ENCODE measurements at places on chromosomes 12 and 14.

GRCh38 chr12:62291864-62292760, 31.9 kb downstream of the USP15 start:
- DNase-seq = no peak

DNA sequence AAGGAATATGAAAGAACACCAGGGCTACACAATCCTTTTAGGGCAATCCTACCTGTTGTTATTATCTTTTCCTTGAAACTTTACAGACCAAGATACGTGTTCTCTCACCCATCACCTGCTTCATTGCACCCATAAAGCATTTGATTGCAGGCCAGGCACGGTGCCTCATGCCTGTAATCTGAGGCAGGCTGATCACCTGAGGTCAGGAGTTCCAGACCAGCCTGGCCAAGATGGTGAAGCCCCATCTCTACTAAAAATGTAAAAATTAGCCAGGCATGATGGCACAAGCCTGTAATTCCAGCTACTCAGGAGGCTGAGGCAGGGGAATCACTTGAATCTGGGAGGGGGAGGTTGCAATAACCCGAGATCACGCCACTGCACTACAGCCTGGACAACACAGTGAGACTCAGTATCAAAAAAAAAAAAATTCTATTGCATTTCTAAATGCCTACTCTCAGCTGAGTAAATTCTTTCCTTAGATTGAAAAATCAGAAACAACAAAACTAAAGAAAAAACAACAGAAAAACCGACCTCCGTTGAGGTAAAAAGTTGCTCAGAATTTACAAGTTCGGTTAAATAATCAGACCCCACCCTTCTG, 183.7 kb upstream of the TMEM132C start:
- no peak for DNase-seq

DNA sequence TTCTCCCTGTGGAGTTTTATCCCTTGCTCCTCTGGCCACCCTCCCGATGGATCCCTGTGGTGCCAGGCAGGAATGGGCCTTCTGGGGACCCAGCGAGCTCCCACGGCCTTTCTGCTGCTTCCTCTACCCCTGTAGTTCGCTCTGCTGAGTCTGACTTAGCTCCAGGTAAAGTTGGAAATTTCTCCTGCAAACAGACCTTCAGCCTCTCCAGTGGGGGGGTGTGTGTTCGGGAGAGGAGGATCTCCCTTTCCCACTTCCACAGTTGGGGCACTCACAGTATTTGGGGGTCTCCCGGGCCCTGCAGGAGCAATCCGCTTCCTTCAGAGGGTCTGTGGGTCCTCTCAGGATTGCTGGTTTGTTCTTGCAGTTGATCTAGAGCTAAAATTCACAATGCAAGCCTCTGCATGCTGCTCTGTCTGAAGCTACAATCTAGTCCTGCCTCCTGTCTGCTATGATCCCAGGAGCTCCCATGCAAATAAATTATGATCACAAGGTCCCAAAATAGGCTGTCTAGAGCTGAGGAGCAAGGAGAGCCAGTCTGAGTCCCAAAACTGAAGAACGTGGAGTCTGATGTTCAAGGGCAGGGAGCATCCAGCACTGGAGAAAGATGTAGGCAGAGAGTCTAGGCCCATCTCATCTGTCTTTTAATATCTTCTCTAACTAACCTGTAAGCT, 18.3 kb downstream of the MTRFR start:
- DNase-seq = no peak

- no peak for DNase-seq
Observed at GRCh38 chr12:110281549-110282299, 677 bp downstream of the ATP2A2 start.

- DNase-seq = no peak
Observed at GRCh38 chr14:21298358-21298757, 18.5 kb downstream of the RPGRIP1 start.

GRCh38 chr14:79586416-79586815, 624.9 kb downstream of the DIO2 start:
- DNase-seq = no peak

GRCh38 chr12:93514853-93515252, 47.5 kb downstream of the MRPL42 start:
- no peak for DNase-seq

- no peak for DNase-seq
Observed at GRCh38 chr12:124026755-124027745, 54.0 kb downstream of the ZNF664 start.

GRCh38 chr14:73727166-73727565, 13.0 kb upstream of the PNMA1 start:
- no peak for DNase-seq

- no peak for DNase-seq
Observed at GRCh38 chr12:51306507-51306906, 17.5 kb downstream of the BIN2 start.

Data from NCI-H2081 treated with DMSO at 0.1 percent for 48 hours (cell line).